ENCODE measurements at places on chromosomes 7 and 10.

DNA sequence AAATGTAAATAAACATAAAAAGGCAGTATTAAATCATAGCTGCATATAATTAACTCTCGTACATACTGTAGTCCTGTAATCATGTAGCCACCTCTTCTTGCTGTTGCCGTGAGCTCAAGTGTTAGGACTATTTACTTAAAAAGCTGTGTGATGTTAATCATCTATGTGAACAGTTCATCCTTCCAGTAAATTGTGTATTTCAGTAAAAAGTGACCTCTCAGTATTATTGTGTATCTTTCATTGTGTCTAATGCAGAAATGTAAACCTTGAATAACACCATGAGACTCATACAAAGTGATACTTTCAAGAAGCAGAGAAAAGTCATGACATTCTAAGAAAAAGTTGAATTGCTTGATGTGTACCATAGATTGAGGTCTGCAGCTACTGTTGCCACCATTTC, 38.0 kb downstream of the ADD3 start:
- H3K27ac ChIP-seq: no peak overlapping the region
- H3K4me3 ChIP-seq: no peak overlapping the region
- no peaks in the 10 kb centered on the region for H3K36me3 ChIP-seq
- DNase-seq: no peak
- no peaks in the 10 kb centered on the region for H3K4me1 ChIP-seq

DNA sequence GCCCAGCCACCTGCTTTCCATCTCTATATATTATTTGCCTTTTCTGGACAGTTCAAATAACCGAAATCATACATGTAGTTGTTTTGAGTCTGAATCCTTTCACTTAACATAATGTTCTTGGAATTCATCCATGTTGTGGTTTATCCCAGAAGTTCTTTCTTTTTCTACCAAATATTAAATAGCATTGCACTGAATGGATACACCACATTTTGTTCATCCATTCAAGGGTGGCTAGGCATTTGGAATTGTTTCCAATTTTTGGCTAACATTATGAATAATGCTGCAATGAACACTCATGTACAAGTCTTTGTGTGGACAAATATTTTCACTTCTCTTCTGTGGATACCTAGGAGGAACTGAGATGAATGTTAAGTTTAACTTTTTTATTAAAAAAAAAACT, 18.0 kb downstream of the DNAJC1 start:
- H3K36me3 ChIP-seq: no peaks in the 10 kb centered on the region
- no peak overlapping the region for H3K4me3 ChIP-seq
- DNase-seq: no peak
- no peaks in the 10 kb centered on the region for H3K27me3 ChIP-seq

GRCh38 chr7:156752367-156753228, 112.0 kb downstream of the RNF32 start:
- DNase-seq: no peak
- peaks cover 3% of the 10 kb centered on the region for H3K4me1 ChIP-seq
- H3K36me3 ChIP-seq: no peaks in the 10 kb centered on the region
- no peak overlapping the region for H3K27ac ChIP-seq
- no peak overlapping the region for H3K4me3 ChIP-seq

GRCh38 chr10:131776496-131776895, 124.3 kb upstream of the PPP2R2D start:
- no peak overlapping the region for H3K4me3 ChIP-seq
- H3K27me3 ChIP-seq: no peaks in the 10 kb centered on the region
- no peak for DNase-seq
- H3K36me3 ChIP-seq: no peaks in the 10 kb centered on the region
- H3K27ac ChIP-seq: no peak overlapping the region

DNA sequence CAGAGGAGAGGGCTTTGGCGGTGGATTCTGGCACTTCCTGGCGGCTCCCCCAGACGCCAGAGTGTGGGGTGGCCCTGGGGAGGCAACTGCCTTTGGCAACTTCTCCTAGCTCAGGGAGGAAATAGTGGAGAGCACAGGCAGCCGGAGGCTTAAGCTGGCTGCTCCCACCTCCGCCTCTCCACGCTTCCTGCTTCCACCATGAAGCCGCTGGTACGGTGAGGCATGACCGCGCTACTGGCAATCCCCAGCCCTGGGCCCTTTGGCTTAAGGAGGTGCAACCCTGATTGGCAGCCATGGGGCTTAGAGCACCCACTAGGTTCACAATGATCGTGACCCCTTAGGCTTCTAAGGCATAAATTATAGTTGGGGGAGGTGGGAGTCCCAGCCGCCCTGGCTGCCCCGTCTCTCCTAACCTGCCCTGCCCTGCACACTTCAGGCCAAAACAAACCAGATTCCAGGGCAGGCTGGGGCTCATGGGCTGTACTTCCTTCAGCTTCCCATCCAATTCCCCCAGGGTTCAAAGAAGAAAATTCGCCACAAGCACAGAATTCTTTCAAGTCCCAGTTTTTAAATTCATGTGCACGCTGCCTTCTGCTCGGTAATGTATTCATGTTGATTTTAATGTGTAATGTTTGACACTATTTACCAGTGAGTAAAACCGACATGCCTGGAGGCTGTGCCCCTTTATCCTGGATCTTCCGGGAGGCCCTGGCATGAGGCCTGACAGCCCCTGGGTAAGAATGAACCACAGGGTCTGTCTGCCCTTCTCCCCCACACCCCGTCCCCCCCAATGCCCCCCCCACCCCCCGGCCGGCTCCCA, 90.7 kb upstream of the LRRC4 start:
- peaks cover 4% of the 10 kb centered on the region for H3K4me1 ChIP-seq
- H3K27ac ChIP-seq: no peak overlapping the region
- no peak for DNase-seq
- no peaks in the 10 kb centered on the region for H3K36me3 ChIP-seq

GRCh38 chr7:149823631-149824199, 14.5 kb upstream of the ZNF862 start:
- H3K27ac ChIP-seq: no peak overlapping the region
- H3K27me3 ChIP-seq: no peaks in the 10 kb centered on the region
- no peaks in the 10 kb centered on the region for H3K36me3 ChIP-seq
- H3K4me3 ChIP-seq: no peak overlapping the region

DNA sequence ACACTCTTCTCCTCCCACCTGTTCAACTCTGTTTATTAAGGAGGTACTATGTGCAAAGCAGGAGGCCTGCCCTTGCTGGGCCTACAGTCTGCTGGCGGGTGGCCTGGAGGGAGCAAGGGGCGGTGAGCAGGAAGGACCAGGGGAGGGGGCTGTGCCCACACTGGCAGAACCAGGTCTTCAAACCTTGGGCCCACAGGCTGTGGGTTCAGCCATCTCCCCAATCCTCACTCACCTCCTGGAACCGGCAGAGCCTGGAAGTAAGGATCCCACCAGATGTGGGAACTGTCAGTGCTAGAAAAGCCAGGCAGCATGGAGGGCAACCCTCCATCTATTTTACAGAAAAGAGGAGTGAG, 50.8 kb downstream of the CAMK2B start:
- no peak overlapping the region for H3K27ac ChIP-seq
- peaks cover 25% of the 10 kb centered on the region for H3K27me3 ChIP-seq
- no peak overlapping the region for H3K4me3 ChIP-seq
- peaks cover 5% of the 10 kb centered on the region for H3K4me1 ChIP-seq
- DNase-seq: no peak

DNA sequence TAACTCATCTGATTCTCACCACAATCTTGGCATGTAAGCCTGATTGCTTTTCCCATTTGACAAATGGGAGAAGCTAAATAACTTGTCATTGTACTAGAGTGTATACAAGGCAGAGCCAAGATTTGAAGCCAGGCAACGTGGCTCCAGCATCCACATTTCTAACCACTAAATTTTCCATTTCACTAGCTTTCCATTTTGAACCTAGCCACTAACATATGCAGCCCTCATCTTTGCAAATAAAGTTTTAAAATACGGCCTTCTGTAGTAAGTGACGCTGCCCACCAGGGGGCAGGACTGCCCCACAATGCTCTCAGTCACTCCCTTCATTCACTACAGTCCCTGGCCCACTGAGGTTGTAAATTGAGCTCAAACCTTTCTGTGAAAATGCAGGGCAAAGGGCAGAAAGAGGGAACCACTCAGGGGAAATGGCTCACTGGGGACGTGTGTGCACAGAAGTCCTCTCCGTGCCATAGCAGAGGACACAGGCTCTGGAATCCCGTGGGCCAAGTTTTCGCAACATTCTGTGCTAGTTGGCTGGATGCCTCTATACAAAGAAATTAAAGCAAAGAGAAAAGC, 315.7 kb downstream of the TNS3 start:
- no peak overlapping the region for H3K4me3 ChIP-seq
- H3K4me1 ChIP-seq: no peaks in the 10 kb centered on the region
- no peaks in the 10 kb centered on the region for H3K36me3 ChIP-seq
- H3K27ac ChIP-seq: no peak overlapping the region

- no peak for DNase-seq
- no peak overlapping the region for H3K4me3 ChIP-seq
- no peaks in the 10 kb centered on the region for H3K27me3 ChIP-seq
- no peak overlapping the region for H3K27ac ChIP-seq
- no peaks in the 10 kb centered on the region for H3K36me3 ChIP-seq
- no peaks in the 10 kb centered on the region for H3K4me1 ChIP-seq
These were observed 270.3 kb downstream of the KLF6 start for GRCh38 chr10:3514691-3515090.

All from H1 (cell line).